BJ (cell line): ENCODE measurements at places on chromosomes 2 and 18.

DNA sequence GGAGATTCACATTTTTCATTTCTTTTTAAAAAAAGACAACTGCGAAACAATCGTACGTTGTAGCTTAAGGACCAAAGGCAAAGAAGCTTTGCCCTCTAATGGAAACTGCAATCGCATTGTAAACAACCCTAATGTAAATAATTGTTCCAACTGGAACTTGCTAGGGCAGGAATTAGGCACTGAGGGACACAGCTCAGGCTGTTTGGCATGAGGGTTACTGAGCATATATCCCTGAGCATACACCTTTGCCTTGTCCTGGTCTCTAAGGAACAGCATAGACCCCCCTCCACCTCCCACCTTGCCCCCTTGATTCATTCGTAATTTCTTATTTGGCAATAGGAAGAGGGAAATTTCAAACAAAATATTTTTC lies 396.4 kb downstream of the LNPK start:
- DNase-seq: no peak

GRCh38 chr2:172085460-172086159 lies at the start of gene DLX1:
Gene DLX1 (plus strand): TSS chr2:172085507. CDS start chr2:172085678, 171 bp downstream.
- no peak for DNase-seq

DNA sequence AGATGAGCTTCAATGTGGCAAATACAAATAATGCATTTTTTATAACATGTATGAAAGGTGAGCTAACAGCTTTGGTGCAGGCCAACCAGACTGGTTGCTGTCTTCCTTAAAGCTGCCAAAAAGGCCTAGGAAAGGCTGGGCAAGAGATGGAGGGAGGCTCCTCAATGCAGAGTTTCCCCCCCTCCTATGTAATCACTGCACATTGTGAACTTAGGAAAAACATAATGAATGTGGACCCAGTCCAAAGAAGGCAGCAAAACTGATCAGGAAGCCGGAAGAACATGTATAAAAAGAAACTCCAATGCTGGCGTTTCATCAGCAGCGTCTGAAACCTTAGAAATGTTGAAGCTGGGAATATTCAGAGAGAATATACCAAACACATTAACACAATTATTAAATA lies 84.2 kb upstream of the LYPD6 start:
- no peak for DNase-seq

DNA sequence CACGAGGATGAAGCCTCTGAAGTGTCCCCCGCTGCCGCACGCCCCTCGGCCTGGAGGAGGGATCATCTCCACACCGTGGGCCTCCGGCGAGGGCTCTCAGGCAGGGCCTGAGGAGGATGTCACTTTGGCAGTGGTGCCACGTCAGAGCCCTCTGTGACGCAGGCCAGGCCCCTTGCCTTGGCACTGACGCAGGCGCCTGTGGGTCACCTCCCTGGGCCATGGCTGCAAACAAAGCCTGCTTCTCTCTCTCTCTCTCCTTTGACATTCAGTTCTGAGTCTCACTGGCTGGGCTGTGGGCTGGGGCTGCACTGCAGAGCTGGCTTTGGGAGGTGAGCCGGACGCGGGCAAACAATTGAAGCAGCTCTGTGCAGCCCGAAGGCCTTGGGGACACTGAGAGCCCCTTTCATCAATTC lies 273.7 kb downstream of the TWIST2 start:
- no peak for DNase-seq

- DNase-seq: no peak
Measured at GRCh38 chr18:36488131-36488530, 190.6 kb downstream of the FHOD3 start.

- DNase-seq: no peak
Measured at GRCh38 chr2:127857265-127857808, 618 bp downstream of the POLR2D start.

DNA sequence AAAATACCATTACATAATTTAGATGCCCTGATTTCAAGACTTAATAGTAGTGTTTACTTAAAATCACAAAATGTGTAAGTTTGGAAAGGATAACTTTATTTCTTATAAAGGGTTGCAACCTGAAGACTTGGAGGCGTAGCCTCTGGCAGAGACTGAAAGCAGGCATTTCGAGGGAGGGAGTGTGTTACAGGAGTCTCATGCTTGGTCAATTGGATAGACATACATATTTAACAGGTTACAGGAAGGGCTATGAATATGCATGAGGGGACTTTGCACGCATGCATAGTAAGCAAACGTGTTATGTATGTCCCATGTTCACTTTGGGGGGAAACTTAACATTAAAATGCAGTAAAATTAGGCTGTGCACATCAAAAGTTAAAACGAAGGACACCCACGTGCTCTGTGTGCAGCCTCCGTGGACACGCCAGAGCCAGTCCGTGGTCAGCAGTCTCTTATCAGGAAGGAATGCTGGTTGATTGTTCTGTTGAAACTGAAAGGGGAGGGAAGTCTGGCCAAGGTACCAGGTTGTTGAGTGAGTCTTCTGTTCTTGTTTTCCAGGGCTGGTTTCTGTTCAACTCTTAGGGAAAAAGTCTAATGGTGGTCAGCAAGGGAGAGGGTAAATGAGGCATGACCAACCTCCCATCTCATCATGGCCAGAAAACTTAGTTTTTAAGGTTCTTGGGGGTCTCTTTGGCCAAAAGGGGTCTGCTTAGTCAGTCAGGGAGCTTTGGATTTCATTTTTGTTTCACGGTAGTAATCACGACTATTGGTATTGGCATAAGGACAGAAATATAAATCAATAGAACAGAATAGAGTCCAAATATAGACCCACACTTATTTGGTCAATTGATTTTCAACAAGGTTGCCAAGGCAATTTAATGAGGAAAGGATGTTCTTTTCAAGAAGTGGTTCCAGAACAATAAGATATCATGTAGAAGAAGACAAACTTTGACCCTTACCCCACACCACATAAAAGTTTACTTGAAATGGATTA lies 121.9 kb downstream of the MCFD2 start:
- no peak for DNase-seq

DNA sequence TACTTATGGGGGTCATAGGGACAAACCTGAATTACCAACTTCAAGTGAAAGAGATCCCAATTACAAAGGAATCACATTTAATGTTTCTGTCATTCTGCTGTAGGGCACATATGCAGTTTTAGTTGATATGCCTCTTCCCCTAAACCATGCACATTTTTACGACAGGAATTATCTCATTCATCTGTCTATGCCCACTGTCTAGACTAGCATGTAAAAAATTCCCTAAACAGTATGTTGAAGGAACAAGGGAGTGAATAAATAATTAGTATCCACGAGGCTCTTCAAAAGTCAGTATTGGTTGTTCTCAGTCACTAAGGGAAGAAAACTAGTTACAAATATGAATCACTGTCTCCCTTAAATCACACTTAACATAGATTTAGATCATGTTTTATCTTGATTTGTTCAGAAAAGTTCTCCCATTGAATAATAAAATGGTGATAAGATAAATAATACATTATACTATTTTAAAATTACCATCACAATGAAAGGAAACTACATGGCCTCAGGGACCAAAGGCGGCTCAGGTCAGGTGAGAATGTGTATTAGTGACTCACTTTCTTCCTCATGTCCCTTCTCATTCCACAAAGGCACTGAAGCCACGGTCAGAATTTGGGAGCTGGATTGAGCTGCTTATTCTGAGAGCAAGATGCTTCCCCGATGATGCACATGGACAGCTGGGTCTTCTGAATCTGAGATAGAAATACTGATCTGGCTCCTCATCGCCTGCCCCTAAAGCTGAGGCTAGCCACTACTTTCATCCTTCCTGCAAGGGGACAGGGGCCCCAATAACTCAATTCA lies 29.1 kb downstream of the DYM start:
- DNase-seq: no peak

GRCh38 chr2:201758873-201759272 lies 21.9 kb downstream of the ALS2 start:
- no peak for DNase-seq

- DNase-seq: no peak
Measured at GRCh38 chr2:10830203-10830602, 17.6 kb upstream of the PDIA6 start.
